Left lobe of liver (tissue), 2 donors: ENCODE measurements at places on chromosomes 1 and 21. TPM values are rescaled to one million over a fixed set of nuclear protein-coding genes. Genes with fewer than 3 reads are reported as not detected.

GRCh38 chr21:45266518-45267389, 20.9 kb downstream of the POFUT2 start:
- peak; percentile 30 for DNase-seq

DNA sequence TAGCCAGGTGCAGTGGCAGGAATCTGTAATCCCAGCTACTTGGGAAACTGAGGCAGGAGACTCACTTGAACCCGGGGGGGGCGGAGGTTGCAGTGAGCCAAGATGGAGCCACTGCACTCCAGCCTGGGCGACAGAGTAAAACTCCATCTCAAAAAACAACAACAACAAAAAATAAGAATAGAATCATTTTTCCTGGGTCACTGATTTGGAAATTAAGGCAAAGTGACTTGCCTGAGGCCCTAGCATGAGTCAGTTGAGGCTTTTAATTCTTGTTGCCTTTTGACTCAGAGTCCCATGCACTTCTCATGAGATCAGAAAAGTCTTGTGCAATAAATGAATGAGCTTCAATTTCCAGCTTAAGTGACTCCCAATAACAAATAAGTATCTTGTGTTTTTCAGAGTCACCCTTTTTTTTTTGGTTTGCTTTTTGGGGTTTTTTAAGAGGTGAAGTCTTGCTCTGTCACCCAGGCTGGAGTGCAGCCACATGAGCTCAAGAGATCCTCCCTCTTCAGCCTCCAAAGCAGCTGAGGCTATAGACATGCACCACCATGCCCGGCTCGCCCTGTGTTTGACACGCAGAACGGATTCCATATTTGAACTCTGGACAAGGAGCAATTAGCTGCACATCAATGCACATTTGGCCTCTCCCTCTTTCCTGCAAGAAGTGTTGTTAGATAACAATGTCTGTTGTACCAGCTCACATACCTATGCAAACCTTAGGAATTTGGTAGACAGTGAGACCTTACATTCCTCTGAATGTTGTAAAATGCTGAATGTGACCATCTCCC, 3.4 kb upstream of the PLEKHM2 start:
- DNase-seq, result no peak

Gene ARHGEF16
- total RNA-seq, result 8.1 TPM

- peak; percentile 90 for DNase-seq
Measured at GRCh38 chr1:159922511-159923202, 2.6 kb downstream of the TAGLN2 start.

- DNase-seq, result no peak
Measured at GRCh38 chr1:208724079-208724478, 479.9 kb upstream of the PLXNA2 start.
